Heart left ventricle (tissue), 16 donors: ENCODE measurements at places on chromosomes 4 and X. TPM values are rescaled to one million over a fixed set of nuclear protein-coding genes. Genes with fewer than 3 reads are reported as not detected.

GRCh38 chrX:55130481-55130880 lies 41.7 kb downstream of the PAGE2 start:
- DNase-seq = no peak

DNA sequence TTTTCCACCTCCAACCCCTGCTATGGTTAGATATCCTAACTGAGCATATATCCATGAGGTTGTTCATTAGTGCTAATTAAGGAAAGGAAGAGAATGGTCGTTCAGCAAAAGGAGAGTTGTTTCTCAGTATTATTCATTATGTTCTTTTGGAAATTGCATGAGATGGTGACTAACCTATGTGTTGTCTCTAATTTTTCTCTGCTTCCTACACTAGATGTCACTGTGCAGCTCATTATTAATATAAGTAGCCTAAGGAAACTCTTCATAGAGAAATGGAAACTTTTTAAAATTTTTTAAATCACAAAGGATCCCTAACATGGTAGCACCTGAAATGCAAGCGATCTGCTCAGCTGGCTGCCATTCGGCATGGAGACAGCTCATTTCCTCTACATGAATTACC lies 67.7 kb upstream of the FAM9A start:
- DNase-seq = no peak

CXCL3 gene
- total RNA-seq = not detected

DNA sequence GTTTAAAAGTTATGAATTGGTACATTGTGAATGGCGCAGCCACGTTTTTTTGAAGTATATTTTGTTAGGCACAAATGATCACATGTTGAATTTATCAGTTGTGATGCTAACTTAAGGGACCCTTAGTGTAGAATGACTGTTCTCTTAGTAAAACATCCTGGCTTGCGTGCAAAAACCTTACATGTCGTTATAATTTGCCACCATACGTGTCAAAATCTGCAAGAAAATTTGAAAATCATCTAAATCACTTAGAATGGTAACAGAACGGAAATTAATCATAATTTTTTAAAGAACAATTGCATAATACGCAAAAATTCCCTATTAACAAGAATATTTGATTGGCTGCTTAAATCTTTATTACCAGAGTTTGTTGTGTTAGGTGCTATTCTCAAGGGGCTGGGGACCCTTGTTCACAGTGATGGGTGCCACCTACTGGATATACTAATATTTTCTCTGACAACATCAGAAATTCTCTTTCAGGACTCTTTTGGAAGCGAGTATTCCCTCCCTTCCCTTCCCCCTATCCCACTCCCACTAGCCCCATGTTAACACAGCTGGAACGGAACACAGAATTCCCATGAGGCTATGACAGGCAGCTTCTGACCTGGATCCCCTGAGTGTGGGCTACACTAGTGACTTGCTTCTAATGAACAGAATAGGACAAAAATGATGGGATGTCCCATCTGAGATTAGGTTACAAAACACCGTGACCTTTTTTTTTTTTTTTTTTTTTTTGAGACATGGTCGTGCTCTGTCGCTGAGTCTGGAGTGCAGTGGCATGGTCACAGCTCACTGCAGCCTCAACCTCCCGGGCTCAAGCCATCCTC lies 71.8 kb downstream of the SUPT20HL2 start:
- no peak for DNase-seq

GUCY2F gene
- not detected for total RNA-seq

GRCh38 chr4:62543002-62543401 lies 1342.9 kb downstream of the ADGRL3 start:
- DNase-seq = no peak

CSAG3 gene
- not detected for total RNA-seq

- no peak for DNase-seq
Observed at GRCh38 chr4:25799522-25799921, 63.3 kb downstream of the SEL1L3 start.

DNA sequence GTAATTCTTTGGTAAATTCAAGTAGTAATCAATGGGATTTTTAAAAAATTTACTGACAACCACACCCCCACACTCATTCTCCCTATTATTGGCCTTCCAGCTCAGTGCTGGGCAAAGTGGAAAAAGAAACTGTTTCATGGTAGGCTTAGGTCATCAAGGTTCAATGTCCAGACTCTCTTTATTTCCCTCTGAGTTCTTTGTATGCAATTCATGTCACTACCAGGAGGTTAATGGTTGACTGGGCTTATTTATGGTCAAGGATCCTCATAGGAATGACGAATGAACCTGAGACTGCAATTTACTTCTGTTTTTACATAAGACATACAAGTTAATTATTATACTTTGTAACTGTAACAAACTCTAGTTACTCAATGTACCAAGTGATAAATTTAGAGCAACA lies 403.2 kb downstream of the KLHL13 start:
- no peak for DNase-seq

HMX1 gene
- not detected for total RNA-seq

- DNase-seq = no peak
Observed at GRCh38 chrX:9122519-9123245, 88.8 kb upstream of the FAM9B start.

DNA sequence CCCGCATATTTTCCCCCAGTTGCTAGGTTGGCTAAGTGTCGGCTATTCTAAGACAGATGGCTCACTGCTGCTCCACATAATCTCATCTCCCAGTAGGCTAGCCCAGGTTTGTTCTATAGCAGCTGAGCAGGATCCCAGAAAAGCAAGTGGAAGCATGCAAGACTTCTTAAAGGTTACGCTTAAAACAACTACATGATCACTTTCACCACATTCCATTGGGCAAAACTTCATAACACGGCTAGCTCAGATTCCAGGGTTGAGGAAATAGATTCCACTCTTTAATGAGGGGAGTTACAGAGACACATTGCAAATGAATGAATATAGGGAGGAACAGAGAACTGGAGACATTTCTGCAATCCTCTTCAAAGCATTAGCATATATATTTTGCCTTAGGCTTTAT lies 12.9 kb upstream of the RAB33B start:
- DNase-seq = no peak

PLAC8 gene
- 0.36 TPM for total RNA-seq

DNA sequence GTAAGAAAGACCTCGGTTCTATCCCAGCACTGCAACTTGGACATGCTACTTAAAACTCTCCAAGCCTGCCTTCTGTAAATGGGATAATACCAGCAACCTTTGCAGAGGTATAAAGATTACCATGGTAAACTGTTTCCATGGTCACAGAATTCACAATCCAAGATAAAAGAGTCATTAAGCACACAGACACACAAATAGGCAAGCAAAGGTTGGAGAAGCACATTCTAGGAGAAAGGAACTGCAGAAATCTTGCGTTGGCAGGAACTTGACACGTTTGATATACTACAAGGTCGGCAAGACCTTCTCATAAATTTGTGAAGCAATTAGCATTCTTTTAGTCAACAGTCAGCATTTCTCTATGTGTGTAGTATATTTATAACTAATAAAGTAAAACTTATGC lies 12.3 kb upstream of the CHRNA9 start:
- DNase-seq = no peak

DNA sequence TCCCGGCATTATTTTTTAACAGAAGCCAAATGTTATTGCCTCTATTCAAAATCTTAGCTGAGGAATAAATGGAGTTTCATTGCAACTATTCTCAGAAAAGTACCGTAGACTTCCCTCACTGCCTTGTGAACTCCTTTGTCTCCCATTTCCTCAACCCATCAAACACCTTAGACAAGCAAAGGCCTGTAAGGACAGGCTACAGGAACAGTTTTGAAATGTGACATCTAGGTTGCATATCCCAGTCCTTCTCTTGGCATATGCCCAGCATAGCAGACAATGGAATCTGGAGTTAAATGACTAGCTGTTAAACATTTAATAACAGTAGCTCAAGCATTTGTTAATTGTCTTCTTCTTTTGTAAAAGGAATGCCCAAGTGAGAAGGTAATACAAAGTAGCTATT lies 1371.7 kb downstream of the STIM2 start:
- no peak for DNase-seq
